ENCODE measurements at places on chromosomes 1 and 21.

GRCh38 chr1:12057382-12057781, 5.7 kb upstream of the TNFRSF8 start:
- DNase-seq: peak; percentile 50

DNA sequence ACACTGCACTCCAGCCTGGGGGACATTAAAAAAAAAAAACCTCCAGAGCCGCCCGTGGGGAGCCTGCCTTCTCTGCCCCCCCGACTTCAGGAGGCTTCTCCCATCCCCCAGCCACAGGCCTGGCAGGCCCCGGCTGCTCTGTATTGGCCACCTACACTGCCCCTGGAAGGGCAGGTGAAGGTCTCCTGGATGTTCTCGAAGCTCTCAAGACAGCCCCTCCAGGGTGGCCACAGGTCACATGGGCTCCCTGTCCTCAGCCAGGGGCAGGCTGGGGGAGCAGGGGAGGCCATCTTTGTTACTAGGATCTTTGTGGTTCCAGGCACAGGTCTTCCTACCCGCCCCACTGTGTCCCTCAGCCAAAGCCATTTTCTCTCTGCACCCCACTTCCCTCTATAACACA, 32.8 kb downstream of the PADI6 start:
- DNase-seq: no peak

DNA sequence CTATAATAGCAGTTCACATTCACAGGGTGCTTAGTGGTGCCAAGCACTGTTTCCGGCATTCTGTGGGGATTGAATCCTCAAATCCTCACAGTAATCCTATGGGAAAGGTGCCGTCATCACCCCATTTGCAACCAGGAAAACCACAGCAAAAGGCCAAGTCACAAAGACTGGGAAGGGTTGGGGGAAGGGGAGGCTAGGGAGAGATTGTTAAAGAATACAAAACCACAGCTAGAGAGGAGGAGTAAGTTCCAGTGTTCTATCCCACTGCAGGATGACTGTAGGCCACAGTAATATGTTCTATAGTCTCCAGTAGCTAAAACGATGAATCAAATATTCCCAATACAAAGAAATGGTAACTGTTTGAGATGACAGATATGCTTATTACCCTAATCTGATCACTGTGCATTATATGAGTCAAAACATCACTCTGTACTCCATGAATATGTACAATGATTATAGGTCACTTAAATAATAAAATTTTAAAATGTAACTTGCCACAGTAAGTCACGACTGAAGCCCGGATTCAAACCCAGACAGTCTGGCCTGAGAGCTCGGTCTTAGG, 256.8 kb downstream of the TOMM20 start:
- DNase-seq: no peak

GRCh38 chr1:25645637-25646400, 29.2 kb downstream of the MAN1C1 start:
- no peak for DNase-seq

GRCh38 chr1:95371666-95372282, 137.8 kb downstream of the RWDD3 start:
- no peak for DNase-seq

GRCh38 chr1:232872284-232872683, 67.1 kb downstream of the MAP10 start:
- DNase-seq: no peak

DNA sequence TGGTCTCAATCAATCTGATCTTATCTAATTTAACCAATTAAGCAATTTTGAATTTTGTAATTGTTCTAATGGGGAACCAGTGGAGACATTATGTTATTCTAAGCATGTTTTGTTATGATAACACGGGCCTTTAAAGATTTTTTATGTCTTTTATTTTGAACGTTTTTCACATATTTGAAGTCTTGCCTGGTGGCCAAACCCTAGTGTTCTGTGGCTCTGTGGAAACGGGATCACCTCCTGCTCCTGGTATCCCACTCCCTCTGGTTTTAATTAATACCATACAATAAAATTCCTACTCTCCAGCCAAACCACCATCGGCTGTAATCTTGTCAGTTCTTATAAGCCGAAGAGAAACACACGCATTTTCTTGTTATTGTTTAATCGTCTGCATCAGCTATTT, 22.9 kb upstream of the LMO4 start:
- no peak for DNase-seq

- no peak for DNase-seq
Measured at GRCh38 chr1:39142401-39143060, 62.0 kb upstream of the MACF1 start.

DNA sequence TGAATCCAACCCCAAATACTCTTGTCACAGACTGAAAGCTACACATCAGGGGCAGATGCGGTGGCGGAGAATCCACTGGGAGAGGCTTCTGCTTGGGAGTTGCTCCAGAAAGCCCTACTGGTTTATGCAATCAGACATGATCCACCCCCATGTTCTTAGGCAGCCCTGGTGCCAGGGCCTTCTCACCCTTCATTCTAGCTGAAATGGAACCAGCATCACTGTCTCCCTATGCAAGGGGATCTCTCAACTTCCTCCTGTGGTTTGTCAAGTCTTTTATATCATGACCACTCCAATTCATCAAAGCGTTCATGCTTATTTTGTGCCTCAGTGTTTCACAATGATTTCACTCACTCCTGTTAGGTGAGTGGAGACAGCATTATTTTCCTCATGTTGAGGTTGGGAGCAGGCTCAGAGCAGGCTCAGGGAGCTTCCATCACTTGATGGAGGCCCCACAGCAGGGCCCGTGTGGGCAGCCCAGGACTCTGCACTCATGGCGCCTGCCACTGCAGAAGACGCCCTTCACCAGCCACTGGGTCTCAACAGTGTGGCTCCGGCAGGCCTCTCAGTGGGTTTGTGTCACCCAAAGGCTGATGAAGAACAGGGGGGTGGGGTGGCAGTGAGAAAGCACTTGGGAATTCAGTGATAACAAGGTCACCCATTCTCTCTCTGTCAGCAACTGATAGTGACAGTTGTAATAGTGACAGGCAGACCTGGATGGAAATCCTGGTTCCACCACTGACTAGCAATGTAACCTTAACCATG, 67.1 kb downstream of the CD58 start:
- DNase-seq: no peak

GRCh38 chr1:231419738-231420298, 2.3 kb downstream of the EGLN1 start:
- DNase-seq: no peak

DNA sequence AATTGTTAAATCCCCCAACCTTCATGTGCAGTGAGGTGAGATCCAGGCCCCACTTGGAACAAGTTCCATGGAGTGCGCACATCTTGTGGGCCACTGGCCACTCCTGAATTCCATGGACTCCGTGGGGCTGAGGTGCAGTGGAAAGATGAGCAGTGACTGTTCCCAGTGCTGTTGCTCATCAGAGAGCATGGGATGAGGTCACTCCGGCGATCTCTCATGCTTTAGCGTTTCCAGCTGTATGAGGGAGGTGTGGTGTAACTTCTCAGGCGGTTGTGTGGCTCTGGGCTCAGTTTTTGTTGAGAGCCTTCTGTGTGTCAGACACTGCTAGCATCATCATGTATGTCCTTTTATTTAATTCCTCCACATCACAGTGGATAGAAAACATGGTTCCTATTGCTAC, 96.2 kb downstream of the GALNT2 start:
- DNase-seq: no peak

GRCh38 chr1:38239258-38239835, 192.8 kb upstream of the POU3F1 start:
- no peak for DNase-seq

DNA sequence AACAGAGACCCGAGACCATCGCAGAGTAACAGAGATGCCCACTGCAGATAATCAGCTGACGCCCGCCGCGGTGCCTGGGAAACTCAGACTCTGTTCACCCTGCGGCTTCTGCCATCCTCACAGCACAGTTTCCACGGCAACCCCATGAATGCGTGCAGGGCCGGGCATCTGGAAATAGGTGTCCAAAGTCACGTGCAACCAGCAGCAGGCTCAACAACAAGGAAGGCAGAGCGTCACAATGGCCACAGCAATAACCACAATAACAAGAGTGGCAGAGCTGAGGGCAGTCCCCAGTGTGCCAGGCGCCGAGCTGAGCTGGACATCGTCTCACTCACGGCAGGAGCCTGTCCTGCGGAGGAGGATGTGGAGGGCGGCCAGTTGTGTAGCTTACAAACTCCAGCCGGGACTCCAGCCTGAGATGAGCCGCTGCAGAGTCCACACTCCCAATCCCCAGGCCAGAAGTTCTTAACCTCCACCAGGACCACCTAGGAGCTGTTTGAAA, 102.0 kb downstream of the CRYAA start:
- no peak for DNase-seq

DNA sequence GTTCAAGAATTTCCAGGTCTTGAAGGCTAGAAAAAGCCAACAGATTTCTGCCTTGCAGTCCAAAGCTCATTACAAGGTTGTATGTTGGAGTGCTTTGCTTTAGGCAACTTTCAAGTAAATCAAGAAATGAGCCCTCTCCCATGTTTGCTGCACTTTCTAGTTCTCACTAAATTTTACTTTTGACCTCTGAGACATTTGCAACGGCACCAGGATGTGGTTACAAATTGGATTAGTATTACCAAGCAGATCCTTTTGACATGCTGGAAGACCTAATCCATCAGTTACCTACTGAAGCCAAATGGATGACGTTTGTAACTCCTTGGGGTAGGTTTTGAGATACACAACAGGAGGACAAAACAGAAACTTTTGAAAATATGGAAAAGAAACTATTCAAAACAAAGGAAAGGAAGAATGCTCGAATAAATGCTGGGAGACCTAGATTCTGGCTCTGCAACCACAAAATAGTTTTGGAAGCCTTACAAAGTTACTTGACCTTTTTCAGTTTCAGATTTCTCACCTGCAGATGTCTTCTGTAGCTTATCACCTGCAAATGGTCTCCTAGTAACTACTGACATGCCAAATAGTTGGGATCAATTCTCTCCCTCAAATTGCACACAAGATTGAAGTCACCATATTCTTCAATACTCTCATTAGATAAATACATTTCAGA, 251.7 kb upstream of the ADGRL2 start:
- DNase-seq: no peak

- peak; percentile 56 for DNase-seq
Measured at GRCh38 chr1:235999259-235999925, 65.5 kb downstream of the NID1 start.

DNA sequence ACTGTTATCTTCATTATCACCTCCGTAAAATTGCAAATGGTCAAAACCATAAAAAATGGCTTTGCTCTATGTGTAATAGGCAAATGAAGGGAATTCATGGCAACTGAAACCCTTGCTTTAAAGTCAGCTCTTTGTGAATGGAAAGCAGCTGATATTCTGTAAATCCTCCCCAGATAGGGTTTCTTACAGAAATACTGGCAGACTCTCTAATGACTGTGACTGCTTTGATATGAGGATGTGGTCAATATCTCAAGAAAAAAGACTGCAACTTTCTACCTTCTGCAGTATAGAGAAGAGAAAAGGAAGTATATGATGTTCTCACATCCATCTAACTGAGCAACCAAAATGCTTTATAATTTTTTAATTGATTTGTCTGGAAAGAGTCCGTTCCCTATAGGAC, 193.1 kb downstream of the ST6GALNAC3 start:
- no peak for DNase-seq

GRCh38 chr1:210445931-210446330, 117.2 kb downstream of the HHAT start:
- DNase-seq: no peak

DNA sequence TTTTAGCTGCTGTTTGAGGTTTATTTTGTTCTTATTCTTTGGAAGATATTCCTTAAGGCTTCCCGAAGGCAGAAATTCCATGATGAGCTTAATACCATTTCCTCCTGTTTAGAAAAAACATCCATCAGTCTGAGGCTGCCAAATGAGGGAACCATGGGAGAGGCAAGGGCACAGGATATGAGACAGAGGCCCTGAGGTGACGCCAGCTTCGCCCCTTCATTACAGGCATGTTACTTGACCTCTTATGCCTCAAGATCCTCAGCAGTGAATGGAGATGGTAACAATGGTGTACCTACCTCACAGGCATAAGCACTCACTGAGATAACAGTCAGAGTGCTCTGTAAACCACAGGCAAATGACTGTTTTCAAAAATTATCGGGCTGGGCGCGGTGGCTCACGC, 93.6 kb downstream of the RAVER2 start:
- DNase-seq: no peak

DNA sequence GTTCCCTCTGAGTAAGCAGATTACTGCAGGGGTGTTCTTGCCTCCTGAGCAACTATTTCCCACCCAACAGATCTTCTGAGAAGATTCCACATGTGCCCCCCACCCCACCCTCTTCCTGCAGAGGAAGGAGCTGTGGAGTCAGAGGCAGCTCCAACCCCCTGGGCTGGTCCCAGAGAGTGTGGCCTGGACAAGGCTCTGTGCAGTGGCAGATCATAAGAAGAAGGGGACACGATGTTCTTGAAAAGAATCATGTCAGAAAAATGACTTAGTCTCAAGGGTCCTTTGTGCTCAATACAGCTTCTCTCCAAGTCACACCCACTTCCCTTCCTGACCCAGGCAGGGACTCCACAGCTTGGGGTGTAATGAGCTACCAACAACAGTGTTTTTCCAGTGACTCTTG, 95.2 kb downstream of the SYF2 start:
- no peak for DNase-seq

GRCh38 chr1:200668514-200669313, 993 bp downstream of the DDX59 start:
- no peak for DNase-seq

DNA sequence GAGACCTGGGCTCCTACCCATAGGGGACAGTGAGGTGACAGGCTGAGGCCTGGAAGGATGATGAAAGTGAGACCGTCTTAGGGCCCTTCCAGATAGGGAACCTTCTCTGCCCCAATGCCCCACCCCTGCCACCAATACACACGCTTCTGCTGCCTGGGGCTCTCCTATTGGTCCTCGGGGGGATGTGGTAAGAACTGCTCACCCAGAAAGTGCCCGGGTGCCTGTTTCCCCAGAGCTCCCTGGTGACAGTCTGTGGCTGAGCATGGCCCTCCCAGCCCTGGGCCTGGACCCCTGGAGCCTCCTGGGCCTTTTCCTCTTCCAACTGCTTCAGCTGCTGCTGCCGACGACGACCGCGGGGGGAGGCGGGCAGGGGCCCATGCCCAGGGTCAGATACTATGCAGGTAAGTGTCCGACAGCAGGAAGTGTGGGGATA, 948 bp downstream of the SEMA4A start:
- DNase-seq: peak; percentile 67

DNA sequence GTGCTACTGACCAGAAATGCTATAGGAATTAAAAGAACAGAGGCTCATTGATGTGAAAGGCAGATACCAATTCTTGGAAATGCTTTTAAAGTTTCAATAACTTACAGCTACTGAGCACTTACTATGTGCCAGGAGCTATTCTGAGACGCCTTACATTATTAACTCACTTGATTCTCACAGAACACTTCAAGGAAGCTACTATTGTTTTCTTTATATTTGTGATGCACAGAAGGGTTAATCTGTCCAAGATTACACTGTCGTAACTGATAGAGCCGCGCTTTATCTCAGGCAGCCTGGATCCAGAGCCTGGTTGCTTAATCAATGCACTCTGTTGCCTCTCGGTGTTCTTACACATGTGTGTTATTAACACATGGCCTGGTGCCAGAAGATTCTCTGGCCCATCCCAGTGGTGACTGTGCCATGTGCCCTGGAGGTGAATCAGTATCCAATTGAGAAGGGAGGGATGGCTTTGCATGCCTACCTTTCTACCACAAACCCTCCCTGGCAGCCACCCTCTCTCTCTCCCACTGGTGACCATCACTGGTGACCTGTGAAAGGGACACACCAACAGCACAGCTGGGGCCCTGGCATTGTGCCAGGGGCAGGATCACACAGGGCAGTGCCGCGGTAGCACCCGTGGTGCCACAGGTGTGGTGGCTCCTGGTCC, 8.8 kb downstream of the FMO1 start:
- DNase-seq: no peak

- peak; percentile 15 for DNase-seq
Measured at GRCh38 chr1:183956559-183957188, 80.9 kb downstream of the COLGALT2 start.
